GM20000 (cell line): ENCODE measurements at places on chromosomes 12 and 14.

DNA sequence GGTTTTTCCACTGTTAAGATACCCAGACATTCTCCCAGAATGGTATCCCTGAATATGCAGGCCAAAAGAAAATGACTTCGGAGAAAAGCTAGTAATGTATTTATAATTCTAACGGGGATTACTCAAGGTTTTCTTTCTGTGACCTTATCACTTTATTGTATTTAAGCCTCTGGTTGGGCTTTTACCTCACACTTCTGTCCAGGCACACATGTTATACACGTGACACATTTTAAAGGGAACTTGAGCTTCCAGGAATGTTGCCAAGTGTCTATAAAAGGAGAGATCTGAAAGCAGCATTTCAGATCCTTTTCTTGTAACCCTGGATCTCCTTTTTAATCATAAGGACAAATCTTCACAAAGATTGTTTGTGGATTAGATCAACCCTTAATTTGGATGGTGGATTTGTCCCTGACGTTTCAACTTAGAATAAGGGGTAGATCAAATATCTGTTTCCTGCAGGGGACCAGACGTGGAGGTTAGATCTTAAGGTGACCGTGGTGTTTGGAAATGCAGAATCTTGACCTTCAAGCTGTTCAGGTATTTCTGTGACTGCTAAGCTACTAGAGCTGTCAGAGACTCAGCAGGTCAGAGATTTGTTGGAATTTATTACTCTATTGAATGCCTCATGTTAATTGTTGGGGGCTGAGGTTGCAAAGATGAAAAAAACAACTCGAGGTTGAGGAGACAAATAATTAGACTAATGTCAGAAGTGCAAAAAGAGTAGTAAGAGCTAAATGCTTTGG is 1.5 kb downstream of the CIPC start:
- no peak for DNase-seq

GRCh38 chr12:1832801-1833595 is 12.6 kb downstream of the LRTM2 start:
- DNase-seq = no peak

- DNase-seq = no peak
These were observed 117.1 kb downstream of the RTN1 start for GRCh38 chr14:59753512-59753911.

GRCh38 chr12:46825591-46826414 is at the start of gene SLC38A4:
TSS of gene SLC38A4 (minus strand) at chr12:46825997. CDS start at chr12:46793071, 32,926 bp downstream.
- no peak for DNase-seq

DNA sequence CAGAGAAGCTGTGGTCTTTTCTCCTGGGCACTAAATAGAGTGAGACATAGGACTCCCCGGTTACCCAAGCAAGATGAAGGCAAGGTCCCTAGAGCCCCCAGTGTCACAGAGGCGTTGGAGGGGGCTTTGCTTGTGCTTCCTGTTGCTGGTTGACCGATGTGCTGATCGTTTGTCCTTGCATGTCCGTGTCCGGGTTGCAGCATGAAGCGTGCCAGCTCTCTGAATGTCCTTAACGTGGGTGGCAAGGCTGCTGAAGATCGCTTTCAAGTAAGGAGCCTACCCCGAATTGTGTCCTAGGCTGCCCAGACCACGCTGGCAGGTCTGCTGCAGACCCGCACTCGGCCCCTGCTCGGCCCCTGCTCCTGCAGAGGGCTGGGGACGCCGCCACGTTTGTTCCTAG is 23.1 kb downstream of the XRCC3 start:
- peak; percentile 37 for DNase-seq

- no peak for DNase-seq
These were observed 58.2 kb downstream of the OSBPL8 start for GRCh38 chr12:76501390-76501789.

GRCh38 chr12:106975098-106975497 is 11.8 kb downstream of the MTERF2 start:
- DNase-seq = no peak

GRCh38 chr12:129871991-129872972 is 31.5 kb downstream of the TMEM132D start:
- DNase-seq = no peak

GRCh38 chr12:98594050-98594835 is 757 bp downstream of the SLC25A3 start:
- DNase-seq = no peak

- no peak for DNase-seq
These were observed 1.6 kb upstream of the WIF1 start for GRCh38 chr12:65122703-65123102.

- DNase-seq = no peak
These were observed 179.2 kb downstream of the AKAP6 start for GRCh38 chr14:32508281-32508680.

DNA sequence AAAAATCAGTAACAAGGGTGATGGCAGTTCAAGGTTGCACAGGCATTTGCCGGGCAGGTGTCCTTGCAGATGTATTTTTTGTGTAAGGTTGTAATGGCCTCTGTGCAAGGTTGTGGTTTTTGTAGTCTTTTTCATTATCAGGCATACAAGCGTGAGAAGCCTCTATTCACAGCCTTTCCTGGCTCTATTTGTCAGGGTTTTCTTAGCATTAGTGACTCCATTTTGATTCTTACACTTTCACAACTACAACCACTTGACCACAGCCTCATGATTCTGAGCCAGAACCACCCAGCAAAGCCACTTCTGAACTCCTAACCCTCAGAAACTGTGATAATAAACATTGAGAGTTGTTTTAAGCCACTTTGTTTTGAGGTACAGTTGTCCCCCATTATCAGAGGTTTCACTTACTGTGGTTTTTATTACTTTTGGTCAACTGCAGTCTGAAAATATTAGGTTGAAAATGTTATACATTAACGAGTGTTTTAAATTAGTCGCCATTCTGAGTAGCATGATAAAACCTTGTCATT is 27.5 kb upstream of the CHGA start:
- no peak for DNase-seq

DNA sequence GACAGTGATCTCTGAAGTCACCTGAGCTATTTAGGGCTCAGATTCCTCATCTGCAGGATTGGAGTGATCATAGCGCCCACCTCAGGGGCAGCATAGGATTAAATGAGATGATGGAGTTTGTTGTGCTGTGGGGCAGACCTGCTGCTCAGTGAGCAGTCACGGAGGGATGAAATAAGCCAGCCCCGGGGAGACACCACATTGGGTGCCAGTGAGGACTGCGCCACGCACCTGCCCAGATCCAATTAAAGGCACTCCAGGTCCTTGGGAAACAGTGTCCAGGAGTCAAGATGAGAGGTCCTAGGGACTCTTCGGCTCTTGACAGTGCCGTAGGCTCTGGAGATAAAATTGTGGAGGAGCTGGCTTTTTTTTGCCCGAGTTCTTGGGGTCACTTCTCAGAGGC is 166.2 kb downstream of the ADGRD1 start:
- no peak for DNase-seq

DNA sequence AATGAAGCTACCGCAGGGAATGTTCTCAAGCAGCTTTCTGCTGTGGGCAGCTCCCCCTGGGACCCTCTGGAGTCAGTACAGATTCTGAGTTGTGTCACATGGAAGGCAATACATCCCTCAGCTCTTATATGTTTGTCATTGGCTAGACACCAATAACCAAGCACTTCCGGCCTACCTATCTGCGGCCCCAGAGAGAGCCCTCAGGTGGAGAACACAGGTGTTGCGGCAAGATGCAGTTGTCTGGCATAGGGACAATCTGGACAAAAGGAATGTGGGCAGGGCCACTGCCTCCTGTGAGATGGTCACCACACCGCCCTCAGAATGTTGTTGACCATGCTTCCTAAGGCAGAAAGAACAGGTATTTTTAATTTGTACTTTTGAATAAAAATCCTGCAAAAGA is 118.7 kb downstream of the BRMS1L start:
- DNase-seq = peak; percentile 24

GRCh38 chr12:91590966-91591638 is 408.5 kb upstream of the DCN start:
- DNase-seq = no peak

GRCh38 chr12:71935594-71935993 is 3.1 kb upstream of the TPH2 start:
- DNase-seq = peak; percentile 9

DNA sequence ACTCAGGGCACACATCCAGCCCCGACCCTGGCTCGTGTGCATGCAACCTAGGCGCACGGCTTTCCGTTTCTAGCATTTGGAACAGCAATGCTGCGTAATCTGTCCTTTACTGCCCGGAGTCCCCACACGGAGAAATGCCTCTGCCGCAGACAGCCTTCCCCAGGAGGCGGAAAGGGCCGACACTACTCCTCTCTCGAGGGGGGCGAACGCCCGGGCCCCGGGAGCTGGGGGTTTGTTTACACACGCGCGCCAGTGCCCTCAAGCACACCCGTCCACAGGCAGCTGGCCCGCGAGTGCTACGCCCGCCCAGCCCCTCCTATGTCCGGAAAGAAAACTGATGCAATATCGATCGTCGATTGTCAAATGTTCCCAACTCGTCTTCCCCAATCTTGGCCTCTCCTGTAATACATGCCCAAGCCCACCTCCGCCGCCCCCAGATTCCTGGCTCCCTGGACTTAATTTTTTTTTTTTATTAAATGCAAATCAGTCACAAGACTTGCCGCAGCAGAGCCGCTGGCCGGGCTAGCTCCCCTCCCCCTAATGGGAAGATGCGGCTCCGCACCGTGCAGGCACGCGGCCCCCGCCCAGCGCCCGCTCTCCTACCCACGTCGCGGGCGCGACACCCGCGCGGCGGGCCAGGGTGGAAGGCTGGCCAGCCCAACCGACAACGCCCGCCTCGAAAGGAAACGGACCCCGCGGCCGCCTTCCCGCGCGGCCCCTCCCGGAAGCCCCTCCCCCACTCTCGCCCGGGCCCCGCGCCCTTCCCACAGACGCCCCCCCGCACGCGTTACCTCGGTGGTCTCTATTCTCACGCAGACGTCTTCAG is 642 bp downstream of the SLC38A2 start:
- peak; percentile 67 for DNase-seq

- no peak for DNase-seq
These were observed 628 bp downstream of the TAS2R30 start for GRCh38 chr12:11133816-11134215.

DNA sequence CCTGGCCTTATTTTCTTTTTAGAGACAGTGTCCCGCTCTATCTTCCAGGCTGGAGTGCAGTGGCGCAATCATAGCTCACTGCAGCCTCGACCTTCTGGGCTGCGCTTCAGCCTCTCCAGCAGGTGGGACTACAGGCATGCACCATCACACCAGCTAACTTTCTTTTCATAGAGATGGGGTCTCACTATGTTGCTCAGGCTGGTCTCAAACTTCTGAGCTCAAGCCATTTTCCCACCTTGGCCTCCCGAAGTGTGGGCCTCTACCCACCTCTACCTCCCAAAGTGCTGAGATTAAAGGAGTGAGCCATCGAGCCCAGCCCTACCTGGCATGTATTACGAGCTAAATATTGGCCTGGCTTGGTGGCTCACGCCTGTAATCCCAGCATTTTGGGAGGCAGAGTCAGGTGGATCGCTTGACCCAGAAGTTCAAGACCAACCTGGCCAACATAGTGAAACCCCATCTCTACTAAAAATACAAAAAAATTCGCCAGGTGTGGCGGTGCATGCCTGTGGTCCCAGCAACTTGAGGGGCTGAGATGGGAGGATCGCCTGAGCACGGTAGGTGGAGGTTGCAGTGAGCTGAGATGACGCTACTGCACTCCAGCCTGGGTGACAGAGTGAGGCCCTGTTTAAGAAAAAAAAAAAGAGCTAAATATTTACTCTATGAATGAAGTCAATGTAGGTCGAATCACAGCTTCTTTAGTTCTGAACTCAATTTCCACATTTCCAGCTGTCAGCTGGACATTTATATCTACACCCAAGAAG is 7.6 kb upstream of the RILPL1 start:
- no peak for DNase-seq

- no peak for DNase-seq
These were observed 74.6 kb downstream of the AKAP6 start for GRCh38 chr14:32403688-32404087.

GRCh38 chr12:43285159-43285598 is 266.8 kb downstream of the ADAMTS20 start:
- no peak for DNase-seq

DNA sequence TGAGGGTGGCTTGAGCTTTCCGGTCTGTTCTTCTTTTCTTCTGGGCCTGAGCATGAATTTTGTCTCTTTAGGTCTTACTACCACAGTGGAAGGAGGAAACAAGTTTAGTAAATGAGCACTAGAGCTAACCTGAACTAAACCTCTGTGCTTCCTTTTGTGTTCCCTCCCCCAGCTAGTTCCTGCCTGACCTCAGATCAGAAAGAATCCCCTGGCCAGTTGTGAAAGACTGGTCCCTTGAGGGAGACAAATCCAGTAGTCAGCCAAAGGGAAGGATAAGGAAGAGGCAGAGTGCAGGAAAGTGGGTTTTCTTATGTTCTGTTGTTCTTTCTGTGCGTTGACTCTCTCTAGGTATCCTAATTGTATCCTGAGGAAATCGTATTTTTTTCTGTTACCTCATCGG is 17.5 kb downstream of the ZNF664 start:
- no peak for DNase-seq

DNA sequence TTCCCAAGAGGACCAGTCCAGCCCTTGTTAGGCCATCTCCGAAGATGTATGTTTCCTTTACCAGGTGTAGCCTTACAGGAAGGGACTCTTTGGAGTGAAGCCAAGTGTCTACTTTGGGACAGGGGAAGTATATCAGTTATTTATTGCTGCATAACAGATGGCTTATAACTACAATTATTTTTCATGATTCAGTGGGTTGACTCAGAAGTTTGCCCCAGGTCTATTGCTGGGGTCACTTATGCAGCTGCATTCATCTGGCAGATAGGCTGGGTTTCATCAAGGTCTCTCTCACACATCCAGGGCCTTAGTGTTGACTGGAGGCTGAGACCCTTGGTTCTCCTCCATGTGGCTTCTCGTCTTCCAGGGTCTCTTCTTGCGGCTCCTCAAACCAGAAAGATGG is 170.1 kb downstream of the NRXN3 start:
- DNase-seq = no peak

DNA sequence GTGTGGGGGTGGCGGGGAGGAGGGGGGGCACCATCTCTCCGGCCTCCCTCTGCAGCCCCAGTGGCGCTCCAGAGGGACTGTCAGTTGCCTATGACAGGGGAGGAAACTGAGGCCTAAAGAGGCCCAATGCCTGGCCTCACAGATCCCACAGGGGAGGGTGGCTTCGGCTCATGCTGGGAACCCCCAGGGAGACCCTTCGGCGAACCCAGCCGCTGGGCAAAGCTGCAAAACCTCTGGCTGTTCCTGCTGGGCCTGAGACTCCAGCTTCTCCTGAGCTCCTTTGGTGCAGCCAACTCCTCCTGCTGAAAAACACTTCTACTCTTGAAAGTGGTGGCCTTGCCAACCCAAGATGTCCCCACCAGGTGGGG is 170.1 kb upstream of the RTL1 start:
- DNase-seq = no peak

GRCh38 chr12:560691-561390 is 101.1 kb downstream of the B4GALNT3 start:
- DNase-seq = no peak

DNA sequence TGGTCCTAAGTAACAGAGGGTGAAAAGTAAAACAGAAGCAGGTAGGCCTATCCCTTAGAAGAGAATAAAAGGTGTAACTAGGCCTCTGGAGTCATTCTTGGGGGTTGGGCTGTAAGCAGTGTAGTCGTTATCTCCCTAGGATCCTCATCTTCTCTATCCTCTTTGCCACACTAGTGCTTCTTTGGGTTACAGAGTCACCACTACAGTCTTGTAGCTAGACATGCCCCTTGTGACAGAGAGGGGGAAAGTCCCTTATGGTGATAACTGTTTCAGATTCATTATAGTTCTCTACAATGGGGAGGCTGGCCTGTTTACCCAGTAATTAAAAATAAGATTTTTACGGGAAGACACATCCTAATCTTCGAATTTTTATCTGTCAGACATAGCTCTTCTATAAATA is 16.4 kb upstream of the SRP54 start:
- DNase-seq = peak; percentile 44
